Right renal pelvis (tissue), 4 donors: ENCODE measurements at places on chromosomes 6 and 20.

GRCh38 chr20:1001116-1001515 is 995 bp downstream of the RSPO4 start:
- no peak for DNase-seq

DNA sequence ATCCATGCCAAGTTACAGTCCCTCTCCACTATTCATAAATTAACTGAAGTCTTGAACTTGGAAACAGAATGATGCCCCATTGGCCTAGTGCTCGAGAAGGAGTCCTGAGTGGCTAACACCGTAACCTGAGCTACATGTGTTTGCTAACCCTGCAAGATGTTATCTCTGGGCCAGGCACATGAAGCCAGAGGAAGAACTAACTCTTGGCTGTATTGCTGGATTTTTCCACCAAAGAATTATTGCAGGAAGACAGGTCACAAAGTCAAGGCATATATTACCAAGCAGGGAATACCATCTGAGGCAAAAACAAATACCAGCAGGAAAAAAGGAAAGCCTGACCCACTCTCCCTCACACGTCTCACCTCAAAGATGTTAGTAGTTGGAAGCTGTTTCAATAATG is 148.9 kb upstream of the PHACTR1 start:
- DNase-seq = no peak

DNA sequence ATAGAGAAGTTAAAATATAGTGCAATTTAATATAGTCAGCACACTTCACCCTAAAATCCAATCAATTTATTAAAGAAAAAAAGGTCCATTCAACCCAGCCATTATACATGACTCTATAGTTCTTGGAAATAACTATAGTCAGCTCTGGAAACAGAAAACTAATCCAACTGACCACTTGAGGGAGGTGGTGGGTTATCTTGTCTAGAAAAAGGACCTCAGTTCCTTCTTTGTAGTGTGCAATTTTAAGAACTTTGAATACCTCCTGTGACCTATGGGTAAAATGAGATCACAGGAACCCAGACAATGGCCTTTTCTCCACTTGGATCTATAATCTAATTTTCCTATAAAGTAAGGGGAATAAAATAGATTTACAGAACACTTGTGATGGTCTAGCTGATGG is 163.6 kb upstream of the CENPW start:
- no peak for DNase-seq

- DNase-seq = no peak
Measured at GRCh38 chr6:5277589-5277988, 16.3 kb downstream of the FARS2 start.

- DNase-seq = no peak
Measured at GRCh38 chr6:52284131-52284459, 447 bp downstream of the MCM3 start.

GRCh38 chr6:1854296-1854695 is 244.6 kb downstream of the FOXC1 start:
- no peak for DNase-seq

DNA sequence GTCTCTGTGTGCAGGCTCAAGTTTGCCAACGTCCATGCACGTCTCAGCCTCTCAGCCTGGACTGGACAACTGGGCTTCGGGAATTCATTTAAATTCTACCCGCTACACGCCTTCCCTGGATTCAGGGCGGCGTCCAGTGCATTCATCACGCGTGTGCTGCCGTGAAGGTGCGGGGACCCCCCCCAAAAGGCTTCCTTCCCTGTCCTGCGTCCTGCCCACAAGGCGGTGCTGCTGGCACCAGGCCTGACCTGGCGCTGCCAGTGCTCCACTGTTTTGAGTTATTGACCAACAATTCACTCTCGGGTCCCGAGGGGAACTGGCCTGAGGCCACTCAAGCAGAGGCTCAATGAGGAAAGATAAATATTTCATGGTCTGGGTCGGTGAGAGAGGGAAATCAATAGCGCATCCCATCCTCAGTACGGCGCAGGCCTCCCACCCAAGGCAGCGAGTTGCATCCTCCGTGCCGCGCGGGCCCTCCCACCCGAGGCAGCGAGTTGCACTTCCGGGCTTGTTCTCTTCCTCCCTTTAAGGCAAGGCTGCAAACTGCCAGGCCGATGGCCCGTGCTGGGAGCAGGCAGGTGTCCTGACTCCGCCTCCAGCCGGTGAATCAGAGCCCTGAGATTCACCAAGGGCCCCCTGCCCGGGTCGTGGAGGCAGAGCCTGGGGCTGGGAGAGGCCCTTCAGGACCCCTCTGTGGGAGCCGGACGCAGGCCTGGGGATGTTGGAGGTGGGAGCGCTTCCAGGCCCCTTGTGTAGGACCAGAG is 22.8 kb upstream of the BHLHE23 start:
- DNase-seq = no peak

GRCh38 chr6:14144678-14145113 is 27.1 kb downstream of the CD83 start:
- peak; percentile 51 for DNase-seq

- DNase-seq = no peak
Measured at GRCh38 chr20:3101737-3102574, 17.4 kb upstream of the AVP start.

- no peak for DNase-seq
Measured at GRCh38 chr20:17138237-17138636, 88.6 kb upstream of the PCSK2 start.

DNA sequence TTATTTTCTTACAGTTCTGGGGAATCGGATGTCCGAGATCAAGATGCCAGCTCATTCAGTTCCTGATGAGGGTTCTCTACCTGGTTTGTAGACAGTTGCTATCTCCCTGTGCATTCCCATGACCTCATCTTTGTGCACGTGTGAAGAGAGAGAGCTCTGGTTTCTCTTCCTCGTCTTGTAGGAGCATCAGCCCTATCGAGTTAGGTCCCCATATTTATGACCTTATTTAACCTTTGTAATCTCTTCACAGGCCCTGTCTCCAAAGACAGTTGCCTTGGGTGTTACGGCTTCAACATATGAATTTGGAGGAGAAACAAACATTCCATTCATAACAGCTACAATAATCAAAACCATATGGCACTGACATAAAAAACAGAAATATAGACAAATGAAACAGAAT is 455.3 kb downstream of the HACE1 start:
- no peak for DNase-seq

DNA sequence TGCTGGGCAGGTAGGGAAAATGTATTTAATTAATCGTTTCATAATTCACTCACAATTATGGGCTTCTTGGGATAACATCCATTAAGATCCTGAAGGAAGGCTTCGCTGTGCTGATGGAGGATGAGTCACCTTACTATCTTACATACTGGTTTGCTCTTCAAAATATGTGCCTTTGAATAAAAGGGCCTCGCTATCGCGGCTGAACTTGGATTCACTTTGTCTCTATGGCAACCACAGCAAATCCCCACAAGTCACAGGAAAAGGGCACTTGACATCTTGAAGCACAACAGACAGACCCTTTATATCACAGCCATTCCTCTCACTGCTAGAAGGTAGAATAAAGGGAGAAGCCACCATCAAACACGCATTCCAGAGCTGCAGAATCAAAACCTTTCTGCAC is 141.3 kb upstream of the MYLIP start:
- no peak for DNase-seq

DNA sequence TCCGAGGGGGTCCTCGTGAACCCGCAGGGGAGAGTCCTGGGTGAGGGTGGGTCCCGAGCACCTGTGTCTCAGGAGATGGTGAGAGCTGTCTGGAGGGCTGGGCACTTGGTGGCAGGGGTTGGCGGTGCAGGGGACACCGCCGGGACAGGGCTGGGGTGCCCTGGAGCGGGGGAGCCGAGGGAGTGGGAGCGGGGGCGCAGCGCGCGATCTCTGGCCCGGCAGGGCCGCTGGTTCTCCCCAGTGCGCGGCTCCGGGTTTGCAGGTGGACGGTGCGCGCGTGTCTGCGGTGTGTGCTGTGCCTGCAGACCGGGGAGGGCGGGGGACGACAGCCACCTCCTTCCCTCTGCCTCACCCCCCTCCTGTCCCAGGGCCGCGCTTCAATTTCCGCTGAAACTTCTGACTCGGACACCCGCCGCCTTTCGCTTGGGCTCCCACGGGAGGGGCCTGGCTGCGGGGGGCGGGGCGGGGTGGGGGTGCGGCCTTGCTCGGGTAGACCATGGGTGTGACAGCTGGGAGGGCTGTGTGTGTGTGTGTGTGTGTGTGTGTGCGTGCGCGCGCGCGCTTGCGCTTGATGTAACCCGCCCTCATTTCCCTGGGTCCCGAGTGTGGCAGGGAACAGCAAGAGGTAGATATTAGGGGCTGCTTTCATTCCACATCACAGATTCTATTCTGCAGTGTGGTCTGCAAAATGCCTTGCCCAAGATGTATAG is 1.2 kb downstream of the TRIB3 start:
- no peak for DNase-seq

- no peak for DNase-seq
Measured at GRCh38 chr20:23356203-23356602, 5.6 kb downstream of the NXT1 start.

DNA sequence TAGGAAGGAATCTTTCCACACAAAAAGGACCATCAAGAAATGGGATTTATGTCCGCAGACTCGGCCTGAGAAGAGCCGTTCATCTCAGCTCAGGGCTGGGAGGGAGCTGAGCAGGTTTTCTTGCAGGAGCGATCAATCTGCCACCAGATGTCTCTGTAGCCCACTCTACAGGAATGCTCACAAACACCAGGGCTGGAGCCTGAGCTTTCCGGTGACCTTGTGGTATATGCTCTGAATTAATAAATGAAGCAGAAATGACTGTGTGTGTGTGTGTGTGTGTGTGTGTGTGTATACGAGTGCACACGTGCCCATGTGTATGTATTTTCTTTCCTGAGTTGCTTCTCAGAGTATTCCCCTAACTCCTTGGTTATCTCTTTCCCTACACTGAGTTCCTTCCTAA is 12.0 kb downstream of the CD83 start:
- no peak for DNase-seq

DNA sequence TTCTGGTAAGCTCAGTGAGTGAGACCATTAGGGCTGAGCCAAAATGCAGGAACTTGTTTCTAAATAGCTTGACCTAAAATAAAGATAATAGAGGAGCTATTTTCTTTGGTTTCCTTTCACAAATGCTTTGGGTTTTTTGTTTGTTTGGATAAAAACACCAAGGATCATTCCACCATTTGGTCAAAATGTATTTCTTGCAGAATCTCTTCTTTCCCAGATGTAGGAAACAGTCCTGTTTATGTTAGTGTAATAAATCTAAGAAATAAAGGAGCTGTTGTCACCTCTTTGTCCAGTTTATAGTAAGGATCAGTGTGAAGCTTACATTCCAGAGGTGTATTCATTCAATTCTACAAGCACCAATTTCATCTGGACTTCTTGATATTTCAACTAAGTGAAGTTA is 297.8 kb downstream of the GJA1 start:
- no peak for DNase-seq

- no peak for DNase-seq
Measured at GRCh38 chr6:161117308-161117707, 125.7 kb downstream of the MAP3K4 start.

- peak; percentile 27 for DNase-seq
Measured at GRCh38 chr6:117601811-117602150, 530 bp downstream of the GOPC start.

GRCh38 chr6:68240726-68241125 is 394.4 kb upstream of the ADGRB3 start:
- no peak for DNase-seq

GRCh38 chr6:115839583-115840181 is 221.0 kb downstream of the FRK start:
- DNase-seq = no peak

GRCh38 chr6:162336359-162336758 is 391.2 kb downstream of the PRKN start:
- no peak for DNase-seq

DNA sequence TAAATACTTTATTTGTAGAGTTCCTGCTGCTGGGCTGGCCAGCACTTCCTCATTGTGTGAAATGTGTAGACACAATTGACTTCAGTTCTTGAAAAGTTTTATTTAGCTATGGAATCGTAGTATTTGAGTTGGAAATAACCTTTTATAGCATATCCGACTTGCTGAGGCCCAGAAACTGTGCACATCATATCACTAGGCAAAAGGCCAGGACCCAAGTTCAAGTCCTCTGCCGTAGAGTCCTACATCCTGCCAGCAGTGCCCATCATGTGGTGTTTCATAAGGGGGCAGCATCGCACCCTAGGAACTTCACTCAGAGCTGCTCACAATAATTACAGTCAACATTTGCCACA is 207.7 kb upstream of the SNX9 start:
- no peak for DNase-seq

GRCh38 chr20:62918147-62918546 is 8.2 kb downstream of the DIDO1 start:
- DNase-seq = no peak

- no peak for DNase-seq
Measured at GRCh38 chr6:89970072-89970471, 75.8 kb downstream of the GJA10 start.

DNA sequence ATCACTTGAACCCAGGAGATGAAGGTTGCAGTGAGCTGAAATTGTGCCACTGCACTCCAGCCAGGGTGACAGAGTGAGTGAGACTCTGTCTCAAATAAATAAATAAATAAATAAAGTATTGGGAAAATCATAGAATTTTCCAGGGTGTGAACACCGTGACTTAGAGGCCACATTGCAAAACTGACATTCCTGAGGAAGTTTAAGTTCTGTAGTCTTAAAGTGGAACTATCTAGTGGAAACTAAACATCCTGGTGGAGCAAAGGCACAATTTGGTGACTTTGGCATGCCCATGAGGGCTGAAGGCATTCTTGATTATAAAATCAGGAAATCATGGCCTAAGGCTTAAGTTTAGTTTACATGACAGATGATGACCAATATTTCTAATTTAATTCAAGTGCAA is 32.7 kb upstream of the MCM3 start:
- DNase-seq = no peak

GRCh38 chr6:156125844-156126243 is 651.3 kb upstream of the ARID1B start:
- DNase-seq = no peak

- DNase-seq = peak; percentile 83
Measured at GRCh38 chr20:32483351-32484224, 101.5 kb downstream of the NOL4L start.

DNA sequence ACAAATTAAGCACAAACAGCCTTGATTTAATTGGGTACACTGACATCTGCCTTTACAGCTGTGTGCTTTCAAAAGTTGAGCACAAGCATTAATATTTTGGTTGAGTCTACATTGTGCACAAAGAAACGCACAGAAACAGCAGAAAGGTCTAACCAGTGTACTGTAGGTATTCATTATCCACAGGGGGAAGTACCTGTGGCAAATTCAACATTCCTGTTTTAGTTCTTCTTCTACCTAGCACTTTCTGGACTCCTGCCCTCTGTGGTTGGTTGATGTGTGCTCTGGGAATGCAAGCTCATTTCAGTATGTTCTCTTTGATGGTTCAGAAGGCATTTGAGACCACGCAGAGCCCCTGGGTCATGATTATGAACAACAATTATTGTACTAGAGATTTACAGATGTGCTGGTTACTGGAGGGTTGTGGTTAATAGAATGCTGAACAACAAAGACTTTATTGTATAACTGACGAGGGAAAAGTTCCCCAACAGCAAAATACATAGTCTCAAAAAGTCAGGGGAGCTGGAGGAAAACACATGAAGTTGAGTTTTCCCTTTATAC is 26.6 kb upstream of the DAAM2 start:
- no peak for DNase-seq
